ENCODE measurements at places on chromosomes 2 and 18.

- peak; percentile 8 for DNase-seq
Observed at GRCh38 chr18:21820033-21820810, 79.6 kb downstream of the MIB1 start.

DNA sequence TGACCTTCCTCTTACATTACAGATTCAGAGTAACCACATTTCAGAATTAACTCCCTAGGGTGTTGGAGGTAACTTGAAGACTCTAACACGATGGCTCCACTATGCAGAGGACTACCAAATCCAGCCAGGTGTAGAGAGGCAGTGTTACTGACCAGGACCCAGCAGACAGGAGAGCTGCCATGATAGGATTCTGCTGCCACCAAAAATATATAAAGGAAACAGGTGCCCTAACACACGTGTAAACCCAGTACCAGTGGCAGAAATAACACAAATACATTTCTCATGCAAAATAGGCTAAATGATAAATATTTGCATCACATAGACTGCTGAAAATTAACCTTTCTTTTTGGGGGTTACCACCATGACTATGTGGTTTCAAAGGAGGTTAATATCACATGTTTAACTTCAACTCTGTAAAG lies 7.0 kb downstream of the ZBTB14 start:
- no peak for DNase-seq

- no peak for DNase-seq
Observed at GRCh38 chr18:49976795-49977560, 163.6 kb upstream of the ACAA2 start.

GRCh38 chr2:45750484-45750883 lies 99.0 kb downstream of the PRKCE start:
- DNase-seq, result no peak

GRCh38 chr2:66601624-66602023 lies 166.7 kb downstream of the MEIS1 start:
- no peak for DNase-seq

- DNase-seq, result no peak
Observed at GRCh38 chr2:233320470-233320869, 12.9 kb downstream of the SAG start.

DNA sequence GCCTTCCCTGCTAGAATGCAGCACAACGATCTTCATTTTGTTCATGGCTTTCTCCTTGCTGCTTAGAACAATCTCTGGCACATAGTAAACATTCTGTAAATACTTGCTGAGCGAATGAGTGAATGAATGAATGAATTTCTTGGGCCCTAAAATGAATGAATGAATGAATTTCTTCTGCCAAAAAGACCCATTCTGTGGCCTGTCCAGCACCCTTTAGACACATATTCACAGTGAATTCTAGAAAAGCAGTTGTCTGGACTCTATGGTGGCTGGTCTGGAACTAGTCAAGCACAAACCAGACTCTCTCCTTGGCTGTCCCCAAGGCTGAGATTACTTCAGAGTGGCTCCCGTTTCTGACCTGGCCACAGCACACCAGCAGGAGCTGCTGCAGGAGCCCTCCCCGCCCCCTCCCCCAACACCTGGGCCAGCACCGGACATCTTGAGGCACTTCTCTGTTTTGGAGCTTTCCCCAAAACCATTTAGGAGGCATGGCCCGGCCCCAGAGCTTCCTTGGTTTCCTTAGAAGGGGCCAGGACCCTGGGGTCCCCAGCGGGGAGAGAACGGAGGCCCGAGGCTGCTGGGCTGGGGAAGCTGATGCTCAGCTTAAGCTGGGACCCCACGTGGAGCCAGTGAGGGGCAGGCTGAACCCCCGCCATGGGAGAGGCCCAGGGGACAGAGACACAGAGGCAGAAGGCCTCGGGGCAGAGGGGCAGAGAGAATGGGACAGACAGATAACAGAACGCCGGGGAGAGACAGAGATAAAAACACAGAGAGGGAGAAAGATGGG lies 159.0 kb downstream of the ZFP36L2 start:
- DNase-seq, result no peak

DNA sequence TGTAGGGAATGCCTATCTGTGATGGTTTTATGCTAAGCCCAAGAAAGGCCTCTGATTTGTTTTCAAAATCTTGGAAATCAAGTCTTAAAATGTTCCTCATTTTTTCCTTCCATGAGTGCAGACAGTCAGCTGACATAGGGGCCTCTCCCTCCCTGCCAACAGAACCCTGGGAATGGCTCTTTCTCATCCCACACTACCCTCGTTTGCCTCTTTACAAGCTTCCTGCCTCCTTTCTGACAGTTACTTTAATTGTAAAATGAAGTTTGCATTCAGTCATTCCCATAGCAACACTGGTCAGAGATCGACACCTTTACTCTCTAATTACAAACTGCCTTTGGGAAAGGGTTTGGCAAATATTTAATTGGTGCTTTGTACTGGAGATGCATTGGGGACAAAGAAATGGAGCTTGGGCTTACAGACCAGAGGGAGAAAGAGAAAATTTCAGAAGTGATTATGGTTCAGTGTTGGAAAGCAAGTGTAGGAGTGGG lies 25.4 kb downstream of the KIF5C start:
- no peak for DNase-seq

DNA sequence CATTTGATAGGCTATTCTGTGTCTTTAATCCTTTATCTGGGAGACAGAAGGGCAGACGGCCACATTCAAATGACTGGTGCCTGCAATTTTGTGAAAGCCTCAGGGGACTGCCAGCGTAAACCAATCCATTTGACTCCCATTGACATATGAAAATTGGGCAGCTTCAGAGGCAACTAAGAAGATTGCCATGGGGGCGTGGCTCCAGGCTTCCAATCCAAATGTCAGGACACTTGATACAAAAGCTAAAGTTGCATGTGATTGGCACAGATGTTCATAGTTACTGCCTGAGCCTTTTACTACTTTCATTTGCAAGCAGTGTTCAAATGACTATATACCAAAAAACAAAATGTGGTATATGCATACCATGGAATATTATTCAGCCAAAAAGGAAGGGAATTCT lies 42.0 kb downstream of the SPC25 start:
- DNase-seq, result no peak

- no peak for DNase-seq
Observed at GRCh38 chr18:9096007-9096371, 6.5 kb upstream of the NDUFV2 start.

GRCh38 chr2:219571311-219572236 lies at the start of gene OBSL1:
Gene OBSL1 (minus strand): TSS chr2:219571539. CDS start chr2:219571232, 307 bp downstream.
- peak; percentile 77 for DNase-seq

DNA sequence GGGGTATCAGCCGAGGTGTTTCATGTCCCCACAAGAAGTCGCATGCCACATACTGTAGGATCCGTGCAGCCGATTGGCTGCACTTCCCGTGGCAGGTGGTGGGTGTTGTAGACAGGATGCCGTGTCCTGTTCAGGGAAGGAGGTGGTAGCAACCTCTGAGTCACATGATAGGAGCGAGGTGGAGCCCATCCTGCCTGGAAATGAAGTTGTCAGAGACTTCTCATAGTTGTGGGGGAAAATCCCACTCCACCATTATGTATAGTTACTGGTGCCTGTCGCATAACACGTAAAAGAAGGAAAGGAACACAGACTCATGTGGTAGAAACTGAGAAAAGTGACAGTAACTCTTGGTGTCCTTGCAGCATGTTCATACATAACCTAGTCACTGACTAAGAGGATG lies 91.4 kb upstream of the IL1R2 start:
- no peak for DNase-seq

DNA sequence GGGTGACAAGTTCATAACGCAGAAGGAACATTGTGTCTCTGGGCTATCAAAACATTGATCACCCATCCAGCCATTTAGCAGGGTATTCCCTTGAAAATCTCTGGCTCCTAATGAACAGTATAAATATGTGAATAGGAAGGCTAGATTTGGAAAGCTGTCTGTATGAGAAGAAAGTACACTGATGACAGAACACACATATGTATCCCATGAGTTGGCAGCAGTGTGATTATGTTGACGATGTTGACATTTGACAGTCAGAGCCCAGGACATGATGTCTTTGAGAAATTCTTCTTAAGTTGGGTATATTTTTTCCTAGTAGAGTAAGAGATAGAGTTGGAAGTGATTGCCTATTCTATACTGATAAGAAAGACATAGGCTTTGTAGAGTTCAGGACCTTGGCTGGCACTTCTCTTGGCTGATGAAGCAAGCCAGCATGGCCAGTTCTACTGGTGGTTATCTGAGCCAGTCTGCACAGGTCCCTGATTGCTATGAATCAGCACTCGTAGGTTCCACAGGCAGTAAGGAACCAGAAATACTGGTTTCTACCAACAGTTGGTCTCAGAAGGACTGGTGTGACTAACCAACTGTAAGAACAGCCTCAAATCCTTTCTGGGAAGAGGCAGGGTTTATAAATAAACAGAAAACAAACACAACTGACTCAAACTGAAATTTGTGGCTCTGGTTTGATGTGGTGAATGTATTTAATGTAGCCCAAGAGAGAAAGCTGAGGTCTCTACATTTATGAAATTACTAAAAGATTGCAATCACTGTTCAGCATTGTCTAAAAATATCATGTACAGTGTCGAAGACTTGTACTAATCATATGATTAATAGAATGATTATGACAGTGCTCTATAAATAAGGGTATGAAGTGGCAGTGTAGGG lies 43.9 kb upstream of the RAPH1 start:
- DNase-seq, result peak; percentile 92

- no peak for DNase-seq
Observed at GRCh38 chr2:29307519-29307918, 192.3 kb downstream of the CLIP4 start.

GRCh38 chr2:105103481-105103880 lies 65.6 kb downstream of the MRPS9 start:
- DNase-seq, result no peak

DNA sequence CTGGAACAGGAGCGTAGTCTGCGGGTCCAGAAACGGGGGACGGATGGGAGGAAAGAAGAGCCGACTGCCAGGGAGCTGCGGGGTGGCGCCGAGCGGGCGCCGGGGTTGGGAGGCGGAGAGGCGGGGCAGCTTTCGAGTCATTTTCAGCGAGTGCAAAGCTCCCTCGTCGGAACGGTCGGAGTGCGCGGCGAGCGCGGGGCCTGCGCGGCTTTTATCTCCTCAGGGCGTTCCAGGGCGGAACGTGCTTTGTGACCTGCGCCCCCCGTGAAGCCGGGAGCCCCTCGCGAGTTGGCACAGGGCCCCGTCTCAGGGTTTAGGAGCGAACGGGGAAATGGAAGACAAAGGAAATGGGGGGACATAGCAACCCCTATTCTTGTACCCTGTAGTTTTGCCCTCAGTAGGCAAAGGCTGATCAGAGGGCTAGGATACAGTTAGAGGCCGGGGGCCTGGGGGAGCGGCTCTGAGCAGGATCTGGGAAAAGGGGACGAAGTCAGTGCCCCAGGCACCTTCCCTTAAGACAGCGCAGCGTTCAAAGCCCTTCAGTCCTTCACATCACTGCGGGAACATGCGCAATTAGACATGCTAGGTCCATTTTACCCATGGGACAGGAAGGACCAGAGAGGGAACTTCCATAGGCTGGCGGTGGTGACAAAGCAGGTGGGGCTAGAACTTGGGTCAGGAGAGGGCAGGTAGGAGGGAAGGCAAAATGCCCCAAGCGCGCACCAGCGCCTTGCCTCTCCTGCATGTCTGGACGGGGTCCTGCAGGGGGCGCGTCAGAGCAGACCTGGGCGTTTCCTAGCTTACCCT lies 60.1 kb upstream of the IL1RL1 start:
- no peak for DNase-seq

- no peak for DNase-seq
Observed at GRCh38 chr2:54726940-54727339, 3.5 kb downstream of the EML6 start.

- DNase-seq, result no peak
Observed at GRCh38 chr2:14930441-14930840, 297.9 kb downstream of the LRATD1 start.

DNA sequence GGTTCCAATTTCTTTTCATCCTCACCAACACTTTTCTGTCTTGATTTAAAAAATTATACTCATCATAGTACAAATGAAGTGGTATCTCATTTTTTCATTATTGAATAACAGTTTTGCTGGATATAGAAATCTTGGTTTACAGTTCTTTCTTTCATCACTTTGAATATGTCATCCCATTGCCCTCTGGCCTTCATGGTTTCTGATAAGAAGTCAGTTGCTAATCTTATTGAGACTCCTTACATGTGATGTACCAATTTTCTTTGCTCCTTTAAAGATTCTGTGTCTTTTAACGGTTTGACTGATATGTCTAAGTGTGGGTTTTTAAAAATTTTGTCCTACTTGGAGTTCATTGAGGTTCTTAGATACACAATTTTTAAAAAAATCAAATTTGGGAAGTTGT lies 35.0 kb downstream of the SLC3A1 start:
- DNase-seq, result no peak

- peak; percentile 50 for DNase-seq
Observed at GRCh38 chr18:6885992-6886796, 156.7 kb downstream of the ARHGAP28 start.

- DNase-seq, result no peak
Observed at GRCh38 chr2:86253424-86253823, 54.2 kb downstream of the MRPL35 start.

GRCh38 chr2:158321264-158321663 lies 135.3 kb downstream of the CCDC148 start:
- peak; percentile 47 for DNase-seq

DNA sequence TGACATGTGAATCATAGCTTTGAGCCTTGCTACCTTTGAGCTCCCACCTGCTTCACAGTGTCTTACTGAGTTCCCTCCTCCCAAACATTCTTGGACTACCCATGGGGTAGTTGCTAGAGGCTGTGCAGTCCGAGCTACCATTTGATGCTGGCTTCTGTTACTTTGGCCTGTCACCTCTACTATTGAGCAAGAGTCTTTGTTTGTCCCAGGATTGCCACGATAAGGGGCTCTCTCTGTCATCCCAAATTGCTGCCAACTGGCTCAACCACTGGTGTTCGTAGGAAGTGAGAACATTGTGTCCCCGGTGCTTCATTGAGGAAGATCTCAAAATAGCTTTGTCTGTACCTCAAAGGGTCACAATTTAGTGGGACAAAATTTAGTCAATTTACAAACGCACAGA lies 59.1 kb upstream of the PAX8 start:
- no peak for DNase-seq

DNA sequence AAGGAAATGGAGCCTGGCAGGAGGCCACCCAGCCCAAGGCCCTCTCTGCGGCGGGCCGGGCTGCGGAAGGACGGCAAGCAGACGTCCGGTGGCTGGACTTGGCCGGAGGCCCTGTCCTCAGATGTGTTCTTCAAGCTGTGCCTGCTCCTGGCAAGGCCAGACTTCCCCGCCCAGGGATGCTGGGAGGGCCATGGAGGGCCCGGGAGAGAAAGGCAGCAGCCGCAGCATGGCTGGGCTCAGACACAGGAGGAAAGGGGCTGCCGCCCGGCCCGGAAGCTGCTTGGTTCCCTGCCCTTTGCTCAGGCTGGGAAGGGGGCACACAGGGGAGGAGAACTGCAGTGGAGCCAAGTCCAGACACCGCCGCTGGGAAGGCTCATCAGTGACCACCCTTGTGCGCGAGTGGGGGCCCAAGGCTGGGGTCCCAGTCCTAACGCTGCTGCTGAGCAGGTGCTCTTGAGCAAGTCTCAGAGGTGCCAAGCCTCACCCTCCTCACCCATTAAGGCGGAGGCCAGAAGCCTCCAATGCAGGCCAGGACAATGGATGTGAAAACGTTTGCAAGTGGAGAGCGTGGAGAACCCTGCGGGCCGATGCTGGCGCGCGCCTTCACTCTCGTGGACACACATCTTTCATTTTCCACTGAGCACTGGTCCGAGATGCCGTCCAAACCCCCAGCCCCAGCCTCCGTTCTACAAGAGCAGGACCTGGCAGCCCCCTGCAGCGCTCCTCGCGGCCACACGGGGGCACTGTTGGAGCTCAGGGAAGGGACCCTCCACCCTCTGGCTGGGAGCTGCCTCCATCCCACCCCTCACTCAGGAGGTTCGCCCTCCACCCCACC lies 7.9 kb downstream of the CROCC2 start:
- peak; percentile 36 for DNase-seq

All from H4 (cell line).